Progenitor cell of endocrine pancreas (in vitro differentiated cells): ENCODE measurements at places on chromosomes 1 and 21. TPM values are rescaled to one million over a fixed set of nuclear protein-coding genes. Genes with fewer than 3 reads are reported as not detected.

DNA sequence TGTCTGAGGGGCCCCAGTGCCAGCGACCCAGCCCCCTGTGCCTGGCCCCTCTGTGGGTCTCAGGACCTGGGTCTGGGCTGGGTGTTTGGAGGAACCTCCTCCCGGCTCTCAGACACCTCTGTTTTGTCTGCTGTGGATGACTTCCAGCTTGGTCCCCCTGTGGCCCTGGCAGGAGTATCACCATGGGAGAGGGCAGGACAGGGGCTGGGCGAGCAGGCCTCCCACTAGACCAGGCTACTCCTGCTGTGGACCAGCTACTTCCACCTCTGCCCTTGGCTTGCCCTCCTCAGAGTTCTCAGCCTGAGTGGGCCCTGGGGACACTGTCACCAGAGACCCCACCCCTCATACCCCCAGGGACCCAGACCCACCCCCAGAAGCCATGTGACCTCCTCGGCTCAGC is 21.8 kb downstream of the PLCH2 start:
- H3K4me1 ChIP-seq, result no peaks in the 10 kb centered on the region
- H3K27me3 ChIP-seq, result peaks cover 2% of the 10 kb centered on the region
- DNase-seq, result no peak
- H3K36me3 ChIP-seq, result no peaks in the 10 kb centered on the region
- no peak overlapping the region for H3K4me3 ChIP-seq
- H3K27ac ChIP-seq, result no peak overlapping the region

GRCh38 chr1:156319664-156320063 is 18.4 kb downstream of the CCT3 start:
- H3K27ac ChIP-seq, result no peak overlapping the region
- H3K4me1 ChIP-seq, result no peaks in the 10 kb centered on the region
- no peak for DNase-seq
- H3K4me3 ChIP-seq, result no peak overlapping the region
- H3K27me3 ChIP-seq, result no peaks in the 10 kb centered on the region

GRCh38 chr1:215875236-215875635 is 308.1 kb downstream of the KCTD3 start:
- no peak overlapping the region for H3K4me3 ChIP-seq
- H3K36me3 ChIP-seq, result no peaks in the 10 kb centered on the region
- peaks cover 10% of the 10 kb centered on the region for H3K4me1 ChIP-seq
- DNase-seq, result no peak

DNA sequence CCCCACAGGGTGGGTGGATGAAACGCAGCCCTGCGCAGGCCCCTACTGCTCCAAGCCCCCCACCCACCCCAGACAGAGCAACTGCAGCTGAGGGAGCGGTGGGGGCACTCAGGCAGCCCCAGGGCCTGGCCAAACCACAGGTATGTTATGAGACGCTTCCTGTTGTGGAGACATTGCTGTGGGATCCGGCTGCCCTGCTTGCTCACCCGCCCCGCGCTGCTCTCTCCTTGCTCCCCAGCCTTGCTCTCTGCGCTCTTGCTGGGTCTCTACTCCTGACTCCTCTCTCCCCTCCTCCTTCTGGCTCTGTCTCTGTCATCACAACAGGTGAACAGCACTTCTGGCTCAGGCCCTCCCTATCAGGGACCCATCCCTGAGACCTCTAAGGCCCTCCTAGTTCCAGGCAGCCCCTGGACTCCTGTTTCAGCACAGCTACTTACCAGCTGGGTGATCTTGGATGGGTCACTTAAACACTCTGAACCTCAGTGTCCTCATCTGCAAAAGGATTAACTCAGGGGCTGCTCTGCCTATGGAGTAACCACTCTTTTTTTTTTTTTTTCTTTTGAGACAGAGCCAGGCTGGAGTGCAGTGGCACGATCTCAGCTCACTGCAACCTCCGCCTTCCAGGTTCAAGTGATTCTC is 15.9 kb downstream of the COL8A2 start:
- H3K36me3 ChIP-seq, result no peaks in the 10 kb centered on the region
- DNase-seq, result no peak
- no peaks in the 10 kb centered on the region for H3K4me1 ChIP-seq
- H3K27ac ChIP-seq, result no peak overlapping the region
- H3K27me3 ChIP-seq, result peaks cover 9% of the 10 kb centered on the region
- no peak overlapping the region for H3K4me3 ChIP-seq

The LRRN2 gene
- 9.4 and 10.7 TPM in 2 replicates for total RNA-seq

The RHBDL2 gene
- total RNA-seq, result not detected in 2 replicates

The MAP3K21 gene
- 13.1 and 13.9 TPM in 2 replicates for total RNA-seq
